GM03348 (cell line): ENCODE measurements at places on chromosomes 2 and 18.

DNA sequence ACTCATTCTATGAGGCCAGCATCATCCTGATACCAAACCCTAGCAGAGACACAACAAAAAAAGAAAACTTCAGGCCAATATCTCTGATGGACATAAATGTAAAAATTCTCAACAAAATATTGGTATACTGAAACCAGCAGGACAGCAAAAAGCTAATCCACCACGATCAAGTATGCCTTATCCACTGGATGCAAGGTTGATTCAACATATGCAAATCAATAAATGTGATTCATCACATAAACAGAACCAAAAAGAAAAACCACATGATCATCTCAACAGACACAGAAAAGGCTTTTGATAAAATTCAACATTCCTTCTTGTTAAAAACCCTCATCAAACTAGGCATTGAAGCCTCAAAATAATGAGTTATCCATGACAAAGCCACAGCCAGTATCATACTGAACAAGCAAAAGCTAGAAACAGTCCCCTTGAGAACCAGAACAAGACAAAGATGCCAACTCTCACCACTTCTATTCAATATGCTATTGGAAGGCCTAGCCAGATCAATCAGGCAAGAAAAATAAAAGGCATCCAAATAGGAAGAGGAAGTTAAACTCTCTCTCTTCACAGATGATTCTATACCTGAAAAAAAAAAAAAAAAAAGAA lies 45.3 kb downstream of the RTTN start:
- no peak for DNase-seq

DNA sequence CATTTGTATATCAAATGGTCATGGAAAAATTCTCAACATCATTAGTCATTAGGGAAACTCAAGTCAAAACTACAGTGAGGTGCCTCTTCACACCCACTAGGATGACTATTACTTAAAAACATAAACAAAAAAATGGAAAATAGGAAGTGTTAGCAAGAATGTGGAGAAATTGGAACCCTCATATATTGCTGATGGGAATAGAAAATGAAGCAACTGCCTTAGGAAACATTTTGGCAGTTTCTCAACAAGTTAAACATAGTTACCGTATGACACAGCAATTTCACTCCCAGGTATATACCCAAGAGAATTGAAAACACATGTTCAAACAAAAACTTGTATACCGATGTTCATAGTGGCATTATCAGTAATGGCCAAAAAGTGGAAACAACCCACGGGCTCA lies 18.1 kb upstream of the CYP26B1 start:
- no peak for DNase-seq

DNA sequence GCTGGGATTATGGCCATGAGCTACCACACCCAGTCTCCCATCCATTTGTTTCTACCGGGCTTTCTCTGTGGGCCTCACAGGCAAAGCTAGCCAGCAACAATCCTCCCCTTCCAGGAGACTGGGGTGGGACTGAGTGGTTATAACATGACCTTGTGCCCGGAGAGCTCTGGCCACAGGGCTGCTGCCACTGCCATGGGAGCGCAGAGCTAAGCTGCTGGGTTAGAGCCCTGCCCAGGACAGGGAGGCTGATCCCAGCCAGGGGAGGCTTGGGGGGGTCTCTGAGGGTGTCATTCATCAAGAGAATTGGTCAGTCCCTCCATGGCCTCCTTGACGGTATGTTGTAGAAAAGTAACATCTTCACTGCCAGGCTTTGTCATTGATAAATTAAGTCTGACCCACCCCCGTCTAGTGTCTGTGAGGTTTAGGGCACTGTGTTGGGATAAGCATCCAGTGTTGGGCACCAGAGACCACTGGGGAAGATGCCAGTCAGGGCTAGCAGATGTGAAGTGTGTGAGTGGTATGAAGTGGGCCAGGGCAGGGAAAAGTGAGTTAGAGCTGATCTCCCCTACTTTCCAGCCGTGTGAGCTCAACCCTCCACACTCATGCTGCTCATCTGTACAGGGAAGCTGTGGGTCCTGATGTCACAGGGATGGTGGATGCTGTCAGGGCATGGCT lies 368.4 kb upstream of the HS6ST1 start:
- DNase-seq = no peak

DNA sequence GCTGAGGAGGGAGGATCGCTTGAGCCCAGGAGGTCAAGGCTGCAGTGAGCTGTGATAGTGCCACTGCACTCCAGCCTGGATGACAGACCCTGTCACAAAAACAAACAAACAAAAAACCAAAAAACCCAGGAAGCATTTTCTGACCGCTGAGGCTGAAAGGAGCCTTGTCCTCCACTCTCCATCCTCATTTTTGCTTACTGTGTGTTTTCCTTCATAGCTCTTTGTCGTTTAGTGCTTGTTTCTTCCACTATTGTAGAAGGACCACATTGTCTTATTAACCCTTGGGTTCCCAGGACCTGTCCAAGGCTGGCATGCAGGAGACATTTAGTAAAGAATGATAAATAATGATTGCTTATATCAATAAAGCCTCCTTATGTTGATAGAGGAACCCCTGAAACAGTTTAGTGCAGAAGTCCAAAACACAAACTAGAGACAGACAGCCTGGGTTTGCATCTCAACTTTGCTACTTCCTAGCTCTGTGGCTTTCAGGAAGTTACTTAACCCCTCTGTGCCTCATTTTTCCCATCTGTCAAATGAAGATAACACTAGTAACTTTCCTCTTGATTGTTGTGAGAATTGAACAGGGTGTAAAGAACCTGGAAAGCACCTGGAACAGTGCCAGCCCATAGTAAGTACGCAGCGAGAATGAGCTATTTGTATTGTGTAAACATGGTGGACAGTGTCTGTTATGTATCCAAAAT lies 126.0 kb downstream of the LPIN1 start:
- DNase-seq = no peak

DNA sequence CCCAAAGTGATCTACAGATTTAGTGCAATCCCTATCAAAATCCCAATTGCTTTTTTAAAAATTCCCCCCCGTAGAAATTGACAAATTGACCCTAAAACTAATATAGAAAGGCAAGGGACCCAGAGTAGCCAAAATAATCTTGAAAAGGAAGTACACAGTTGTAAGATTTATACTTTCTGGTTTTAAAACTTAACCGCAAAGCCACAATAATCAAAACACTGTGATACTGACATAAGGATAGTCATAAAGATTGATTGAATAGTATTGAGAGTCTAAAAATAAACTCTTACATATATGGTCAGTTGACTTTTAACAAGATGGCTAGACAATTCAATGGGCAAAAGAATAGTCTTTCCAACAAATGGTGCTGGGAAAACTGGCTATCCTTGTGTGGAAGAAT lies 58.7 kb upstream of the GAREM2 start:
- no peak for DNase-seq

GRCh38 chr2:117973498-117974082 lies 40.3 kb downstream of the CCDC93 start:
- no peak for DNase-seq

- no peak for DNase-seq
Observed at GRCh38 chr2:204363513-204363912, 181.8 kb upstream of the PARD3B start.

GRCh38 chr2:240601061-240601830 lies 14.7 kb downstream of the CAPN10 start:
- no peak for DNase-seq
